ENCODE measurements at places on chromosomes 13 and 19.
A peak's percentile ranks its signal among the peaks of the same experiment; 100 is the strongest.

GRCh38 chr13:64928696-64929499, 2301.2 kb downstream of the PCDH9 start:
- DNase-seq = no peak

GRCh38 chr13:40255551-40255950, 410.9 kb downstream of the FOXO1 start:
- no peak for DNase-seq

GRCh38 chr13:98890186-98890585, 87.7 kb downstream of the DOCK9 start:
- peak; percentile 25 for DNase-seq

- no peak for DNase-seq
These were observed 12.8 kb downstream of the RGCC start for GRCh38 chr13:41470196-41470595.

DNA sequence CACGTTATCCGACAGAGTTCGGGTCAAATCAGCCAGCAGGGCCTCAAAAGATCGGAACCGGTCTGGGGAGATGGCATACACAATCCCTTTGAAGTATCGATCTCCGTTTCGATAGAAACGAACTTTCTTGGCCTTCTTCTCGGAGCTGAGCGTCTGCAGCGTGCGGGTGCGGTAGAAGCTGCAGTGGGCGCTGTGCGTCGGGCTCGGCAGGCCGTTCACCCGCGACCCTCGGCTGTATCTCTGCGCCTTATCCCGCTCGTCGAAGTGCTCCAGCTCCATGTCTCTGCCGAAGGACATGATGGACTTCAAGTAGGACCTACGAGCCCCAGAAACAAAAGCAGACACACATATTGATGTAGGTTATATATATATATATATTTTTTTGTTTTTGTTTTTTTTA, 5.3 kb downstream of the DCLK1 start:
- DNase-seq = no peak

- peak; percentile 26 for DNase-seq
These were observed 6.9 kb downstream of the UPK1A start for GRCh38 chr19:35673121-35673804.

GRCh38 chr13:40160618-40161350, 505.3 kb downstream of the COG6 start:
- DNase-seq = no peak

DNA sequence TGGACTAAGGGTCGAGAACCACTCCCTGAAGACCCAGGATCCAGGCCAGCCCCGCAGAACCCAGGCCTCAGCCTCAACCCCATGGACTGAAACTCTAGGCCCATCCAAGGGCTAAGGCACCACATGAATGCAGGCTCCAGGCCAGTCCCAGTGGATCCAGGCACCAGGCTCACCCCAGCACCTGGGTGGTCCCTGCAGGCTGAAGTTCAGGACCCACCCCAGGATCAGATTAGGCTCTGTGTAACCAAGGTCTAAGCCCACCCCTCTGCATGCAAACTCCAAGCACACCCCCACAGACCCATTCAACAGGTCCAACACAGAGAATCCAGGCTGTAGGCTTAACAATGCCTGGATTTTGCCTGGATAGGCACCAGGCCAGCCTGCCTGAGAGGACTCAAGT, 1876.2 kb downstream of the PCDH9 start:
- no peak for DNase-seq

DNA sequence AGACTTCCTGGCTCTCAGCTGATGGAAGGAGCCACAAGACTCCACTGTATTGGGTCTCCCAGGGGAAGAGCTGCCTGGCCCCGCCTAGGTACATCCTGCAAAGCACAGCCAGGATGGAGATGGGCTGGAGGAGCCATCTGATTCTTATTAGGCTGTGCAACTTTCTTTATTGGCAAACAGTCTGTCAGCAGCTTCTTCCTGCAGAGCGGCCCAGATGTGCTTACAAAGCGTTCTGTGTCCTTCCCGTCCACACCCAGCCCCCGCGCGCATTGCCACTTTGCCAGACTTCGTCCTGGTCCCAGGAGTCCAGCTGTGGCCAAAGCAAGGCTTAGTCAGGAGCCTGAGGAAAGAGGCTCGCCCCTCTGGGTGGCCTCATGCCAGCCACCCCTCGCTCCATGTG, 409.3 kb downstream of the ZNF536 start:
- DNase-seq = no peak

DNA sequence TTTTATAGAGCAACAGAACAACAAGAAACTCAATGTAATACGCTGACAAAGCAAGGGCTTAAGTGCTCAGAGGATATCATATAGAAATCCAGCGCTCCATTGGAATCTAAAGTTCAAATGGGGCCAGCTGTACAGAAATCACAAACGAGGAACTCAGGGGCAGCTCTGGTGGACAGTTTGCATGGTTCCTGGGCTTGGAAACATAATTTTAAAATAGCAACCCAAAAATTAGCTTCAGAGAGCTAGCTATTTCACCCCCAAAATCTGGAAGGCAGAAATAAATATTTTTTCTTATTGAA, 19.2 kb upstream of the LATS2 start:
- no peak for DNase-seq

- no peak for DNase-seq
These were observed 1.7 kb upstream of the CADM4 start for GRCh38 chr19:43641333-43641732.

- DNase-seq = no peak
These were observed 930.5 kb upstream of the SLITRK1 start for GRCh38 chr13:84812789-84813188.

DNA sequence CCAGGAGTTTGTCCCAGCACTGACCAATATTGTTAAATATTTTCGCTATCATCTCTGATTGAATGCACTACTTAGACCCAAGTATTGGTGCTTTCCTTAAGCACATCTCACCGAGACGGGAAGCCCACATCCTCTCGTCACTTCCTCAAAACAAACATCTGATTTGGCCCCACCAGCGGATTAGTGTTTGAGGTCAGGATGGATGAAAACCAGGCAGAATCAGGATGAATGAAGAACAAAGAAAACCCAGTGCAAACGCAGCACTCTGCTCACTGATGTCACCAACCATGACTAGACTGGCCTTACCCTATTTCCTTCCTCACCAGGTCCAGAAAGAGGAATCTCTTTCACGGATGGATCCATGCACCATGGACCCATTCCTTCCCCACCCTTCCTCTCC, 6.0 kb downstream of the PLAUR start:
- no peak for DNase-seq

GRCh38 chr19:42295831-42296525, 6.0 kb upstream of the PRR19 start:
- DNase-seq = peak; percentile 84

DNA sequence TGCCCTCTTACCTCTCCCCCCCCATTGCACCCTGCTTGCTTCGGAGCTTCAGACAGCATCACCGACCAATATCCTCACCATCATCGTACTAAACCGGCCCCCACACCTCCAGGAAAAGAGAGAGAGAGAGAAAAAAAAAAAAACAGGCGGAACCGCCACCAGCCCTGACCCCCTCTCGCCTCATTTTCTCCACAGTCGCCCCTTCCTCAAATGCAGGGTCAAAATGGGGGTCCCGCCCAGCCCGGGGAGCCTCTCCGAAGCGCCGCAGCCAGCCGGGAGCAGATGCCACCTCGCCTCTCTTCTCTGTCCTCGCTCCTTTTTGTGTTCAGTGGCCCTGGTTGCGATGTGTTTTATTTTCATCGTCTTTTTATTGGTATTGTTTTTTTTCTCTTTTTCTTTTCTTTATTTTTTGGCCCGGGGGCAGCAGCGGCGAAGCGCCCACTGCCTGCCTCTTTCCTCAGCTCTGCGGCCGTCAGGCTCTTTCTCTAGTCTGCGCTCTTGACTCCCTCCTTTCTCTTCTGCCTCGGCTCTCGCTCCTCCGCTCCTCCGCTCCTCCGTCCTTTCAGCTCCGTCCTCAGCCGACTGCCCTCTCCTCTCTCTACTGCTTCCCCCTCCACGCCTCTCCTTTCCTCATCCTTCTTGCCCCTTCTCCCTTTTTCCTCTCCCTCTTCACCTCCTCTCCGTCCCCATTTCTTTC, 41.4 kb downstream of the DEDD2 start:
- no peak for DNase-seq

DNA sequence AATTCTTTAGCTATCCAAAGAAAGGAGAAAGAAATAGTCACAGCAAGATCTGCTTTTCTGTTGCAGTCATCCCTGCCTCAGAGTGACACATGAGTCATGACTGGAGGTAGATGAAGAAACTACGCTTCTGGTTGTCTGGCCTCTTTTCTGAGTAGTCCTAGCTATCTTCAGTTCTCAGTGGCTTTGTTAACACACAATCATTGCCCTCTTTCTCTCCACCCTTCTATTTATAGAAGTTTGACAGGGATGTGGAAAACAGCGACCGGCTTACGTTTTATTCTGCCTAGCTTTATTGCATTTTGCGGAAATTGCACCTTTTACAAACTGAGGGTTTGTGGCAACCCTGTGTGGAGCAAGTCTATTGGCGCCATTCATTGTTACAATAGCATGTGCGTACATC, 26.7 kb downstream of the SPATA13 start:
- no peak for DNase-seq
